Cardiac ventricle fibroblast (primary cell): ENCODE measurements at places on chromosomes 5 and 9. TPM values are rescaled to one million over a fixed set of nuclear protein-coding genes. Genes with fewer than 3 reads are reported as not detected.

ASS1 gene
- 249 and 274 TPM in 2 replicates for total RNA-seq

QRFP gene
- total RNA-seq, result not detected in 2 replicates

GNPDA1 gene
- 58.7 and 70.2 TPM in 2 replicates for total RNA-seq

MARCOL gene
- not detected in 2 replicates for total RNA-seq

PIP5K1B gene
- not detected in 2 replicates for total RNA-seq

FOXD4L3 gene
- 0.34 TPM in 1 of 2 replicates, not detected in the other for total RNA-seq

PCDHA9 gene
- 0.05 TPM in 1 of 2 replicates, not detected in the other for total RNA-seq

SMIM33 gene
- total RNA-seq, result not detected in 2 replicates

WNK2 gene
- not detected in 2 replicates for total RNA-seq

MRPL36 gene
- total RNA-seq, result 34.3 and 36.1 TPM in 2 replicates

CLIC3 gene
- 0.83 and 3.2 TPM in 2 replicates for total RNA-seq
